ENCODE measurements at places on chromosomes 16 and 17.

DNA sequence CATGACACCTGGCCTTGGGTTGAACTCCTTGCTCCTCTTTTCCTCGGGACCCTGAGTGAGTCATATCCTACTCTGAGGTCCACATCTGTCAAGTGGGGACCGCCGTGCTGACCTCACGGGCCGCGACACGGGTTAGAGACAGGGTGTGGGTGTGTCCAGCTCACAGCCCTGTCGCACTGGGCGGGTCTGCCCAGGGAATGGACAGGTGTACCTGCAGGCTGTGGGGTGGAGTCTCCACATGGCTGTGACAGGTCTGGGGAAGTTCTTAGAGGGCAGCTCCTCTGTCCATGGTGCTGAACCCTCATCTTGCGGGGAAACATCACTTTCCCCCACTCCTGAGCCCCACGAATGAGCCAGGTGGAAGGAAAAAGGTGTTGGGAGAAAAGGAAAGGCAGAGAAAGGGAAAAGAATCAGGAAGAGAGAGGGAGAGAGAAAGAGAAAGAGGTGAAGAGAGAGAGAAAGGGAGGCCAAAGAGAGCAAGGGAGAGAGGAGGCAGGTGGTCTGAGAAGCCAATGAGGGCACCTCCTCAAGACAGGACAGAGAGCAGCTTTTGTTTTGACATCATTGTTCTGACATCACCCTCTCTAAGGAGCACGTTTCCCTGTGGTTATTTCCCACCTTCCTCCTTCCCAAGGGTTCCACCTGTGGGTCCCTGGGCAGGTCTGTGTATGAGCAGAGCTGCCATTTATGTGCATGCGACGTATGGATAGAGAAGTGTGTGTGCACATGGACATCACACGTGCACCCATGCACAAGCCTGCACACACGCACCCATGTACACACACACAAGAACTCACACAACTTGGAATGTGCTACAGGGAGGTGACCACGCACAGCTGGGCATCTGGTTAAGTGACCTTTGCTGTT is 32.6 kb upstream of the CBFA2T3 start:
- no peak for DNase-seq

DNA sequence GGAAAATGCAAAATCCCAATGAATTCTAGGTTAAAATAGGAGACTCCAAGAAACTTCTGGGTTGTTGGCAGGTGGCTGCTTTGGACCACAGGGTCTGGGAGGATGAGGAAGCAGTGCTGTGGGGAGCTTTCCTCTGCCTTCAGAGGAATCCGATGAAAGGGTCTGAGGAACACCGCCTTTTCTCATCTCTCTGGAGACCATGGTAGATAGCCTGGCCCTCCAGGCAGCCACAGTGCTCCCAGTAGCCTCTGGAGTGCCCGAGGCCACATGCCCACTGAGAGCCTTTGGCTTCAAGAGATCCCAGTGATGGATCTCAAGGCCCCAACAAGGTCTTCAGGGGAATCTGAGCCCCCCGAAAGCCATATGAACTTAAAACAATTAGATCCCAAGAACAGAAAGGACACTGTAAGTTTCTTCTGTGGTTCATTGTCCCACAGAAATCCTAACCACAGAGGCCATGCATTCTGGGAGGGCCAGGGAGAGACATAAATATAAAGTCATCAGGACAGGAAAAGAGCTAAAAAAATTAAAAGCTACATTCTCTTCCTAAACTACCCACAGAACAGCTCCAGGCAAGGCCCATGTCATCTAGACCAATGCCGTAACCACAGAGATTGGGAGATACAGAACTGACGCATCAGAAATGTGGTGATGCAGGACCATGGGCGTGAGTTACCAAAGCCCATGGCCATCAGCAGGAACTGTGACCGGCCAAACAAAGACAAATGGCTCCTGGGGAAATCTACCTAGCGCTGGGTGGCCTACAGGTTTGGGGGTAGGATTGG is 24.3 kb downstream of the TK2 start:
- DNase-seq, result no peak

GRCh38 chr16:20598832-20599469 is 22.8 kb upstream of the ACSM2B start:
- no peak for DNase-seq

DNA sequence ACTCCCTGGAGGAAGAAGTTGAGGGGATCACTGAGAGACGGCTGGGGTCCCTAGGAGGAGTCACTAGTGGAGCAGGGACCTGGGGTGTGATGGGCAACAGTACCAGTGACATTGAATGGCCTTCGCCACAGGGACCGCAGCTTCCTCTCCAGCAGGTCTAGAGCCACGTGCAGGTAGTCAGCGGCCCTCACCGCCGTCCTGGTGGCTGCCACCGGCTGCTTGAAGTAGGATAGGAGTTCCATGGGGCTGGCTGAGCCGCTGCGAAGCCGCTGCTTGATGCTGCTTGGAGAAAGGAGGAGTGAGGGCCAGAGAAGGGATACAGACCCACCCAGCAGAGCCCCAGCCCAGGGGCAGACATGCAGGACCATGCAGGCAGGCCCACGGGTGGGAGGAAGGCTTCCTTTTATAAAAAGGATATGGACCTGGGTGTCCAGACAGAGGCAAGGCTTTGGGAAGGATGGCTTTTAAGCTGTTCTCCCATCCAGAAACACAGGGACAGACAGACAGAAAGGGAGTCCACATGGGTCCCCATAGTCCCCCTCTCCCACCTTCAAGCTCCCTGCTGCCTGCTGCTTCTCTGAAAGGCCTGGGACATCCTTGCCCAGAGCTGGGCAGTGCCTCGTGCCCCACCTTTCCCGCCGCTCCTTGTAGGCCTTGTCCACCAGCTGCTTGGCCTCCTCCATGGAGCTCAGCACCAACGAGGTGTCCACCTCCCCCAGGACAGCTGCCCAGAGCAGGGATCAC is 827 bp downstream of the MPO start:
- no peak for DNase-seq

DNA sequence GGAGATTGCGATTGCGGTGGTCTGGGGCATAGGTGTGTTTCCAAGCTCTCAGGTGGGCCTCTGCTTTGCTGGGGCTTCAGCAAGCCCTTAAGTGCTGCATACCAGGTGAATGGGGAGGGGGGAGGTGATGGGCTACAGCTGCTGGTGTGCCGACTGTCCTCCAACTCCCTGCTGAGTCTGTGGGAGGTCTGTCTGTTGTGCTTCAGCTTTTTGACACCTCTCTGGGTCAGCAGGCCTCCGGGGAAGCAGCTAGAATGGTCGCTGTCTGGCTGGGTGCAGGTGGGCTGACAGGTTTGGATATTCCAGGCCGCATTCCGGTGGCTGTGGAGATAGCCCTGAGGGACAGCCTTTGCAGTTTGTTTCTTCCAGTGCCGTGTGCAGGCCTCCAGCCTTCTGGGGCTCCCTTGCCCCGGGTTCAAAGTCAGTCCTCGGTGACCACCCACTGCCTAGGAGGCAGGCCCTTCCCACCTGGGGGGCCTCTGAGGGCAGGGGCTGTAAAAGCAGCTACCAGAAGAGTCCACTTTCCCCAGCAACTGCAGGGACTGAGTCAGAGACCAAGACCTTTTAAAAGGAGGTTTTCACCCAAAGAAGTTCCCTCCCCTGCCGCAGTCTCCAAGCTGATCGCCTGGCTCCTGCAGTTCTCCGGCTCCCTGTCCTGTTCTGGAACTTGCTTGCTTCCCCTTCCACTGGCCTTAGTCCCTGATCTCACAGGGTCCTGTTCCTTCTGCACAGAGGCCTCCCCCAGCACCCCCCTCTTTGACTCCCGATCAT is 2.0 kb upstream of the TTYH2 start:
- DNase-seq, result peak; percentile 82

GRCh38 chr16:50502616-50503011 is 45.6 kb upstream of the NKD1 start:
- no peak for DNase-seq

GRCh38 chr17:62119373-62119772 is 54.3 kb upstream of the MED13 start:
- DNase-seq, result no peak

- DNase-seq, result no peak
Measured at GRCh38 chr16:86819533-86819892, 241.2 kb downstream of the FOXL1 start.

DNA sequence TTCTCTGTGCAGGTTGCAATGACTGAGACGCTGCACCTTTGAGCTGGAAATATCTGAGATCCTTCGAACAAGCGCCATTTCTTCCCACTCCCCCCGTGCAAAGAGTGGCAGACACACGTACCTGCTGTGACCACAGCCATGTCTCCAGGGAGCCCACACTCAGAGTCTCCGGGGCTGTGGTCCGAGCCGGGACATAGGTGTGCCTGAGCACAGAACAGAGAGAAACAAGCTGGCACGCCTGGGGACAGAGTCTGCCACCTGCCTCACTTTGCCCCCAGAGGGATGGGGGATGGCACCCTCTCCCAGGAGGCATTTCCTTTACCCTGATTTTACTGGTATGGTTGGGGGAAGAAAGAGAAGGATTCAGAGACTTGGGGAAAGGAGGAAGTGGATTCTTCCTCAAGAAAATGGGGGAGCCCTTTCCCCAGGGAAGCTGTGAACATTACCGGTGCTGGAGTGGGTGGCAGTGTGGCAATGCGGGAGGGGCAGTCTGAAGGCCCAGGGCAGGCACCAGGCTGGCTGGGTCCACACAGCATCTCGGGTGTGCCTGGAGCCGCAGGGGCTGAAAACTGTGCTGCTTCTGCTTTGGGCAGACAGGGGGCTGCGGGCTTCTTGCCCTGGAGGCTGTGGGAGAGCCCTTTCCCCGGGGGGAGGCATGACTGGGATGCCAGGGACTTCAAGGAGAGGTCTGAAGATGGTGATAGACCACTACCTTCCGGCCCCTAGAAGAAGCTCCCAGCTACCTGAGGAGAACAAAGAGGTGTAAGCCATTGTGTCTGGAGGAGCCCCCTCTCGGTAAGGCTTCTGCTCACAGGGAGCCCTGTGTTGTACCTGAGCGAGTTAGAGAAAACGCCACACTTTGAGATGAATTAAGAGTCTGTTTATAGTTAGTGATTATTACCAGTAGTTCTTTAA is 6.6 kb upstream of the PIK3R6 start:
- no peak for DNase-seq

DNA sequence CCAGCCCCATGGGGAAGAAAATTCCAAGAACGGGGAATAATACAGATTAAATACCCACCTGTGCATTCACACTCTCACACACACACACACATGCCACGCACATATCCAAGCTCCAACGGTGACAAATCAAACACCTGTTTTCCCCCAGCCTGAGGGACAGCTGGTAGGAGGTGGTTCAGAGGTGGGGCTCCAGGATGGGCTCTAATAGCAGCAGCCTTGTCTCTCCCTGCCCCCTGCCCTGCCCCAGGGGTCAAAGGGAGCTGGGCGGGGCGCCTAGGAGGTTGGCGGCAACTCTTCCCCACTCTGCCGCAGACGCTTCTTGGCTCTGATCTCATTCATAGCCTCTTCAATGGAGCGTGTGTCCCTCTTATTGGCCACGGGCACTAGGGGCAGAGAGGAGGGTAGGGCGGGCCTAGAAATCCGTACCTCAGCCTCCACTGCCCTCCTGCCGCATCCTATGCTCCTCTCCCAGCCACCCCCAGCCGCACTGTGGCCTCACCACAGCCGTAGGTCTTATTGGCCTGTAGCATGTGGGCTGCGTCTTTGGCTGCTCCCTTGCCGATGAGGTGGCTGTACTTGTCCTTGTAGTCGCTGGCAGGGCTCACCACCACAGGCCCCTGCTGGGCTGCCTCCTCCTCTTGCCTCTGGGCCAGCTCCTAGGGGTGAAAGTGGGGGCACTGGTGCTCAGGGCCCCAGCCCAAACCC is 8.2 kb downstream of the SPAG7 start:
- no peak for DNase-seq

DNA sequence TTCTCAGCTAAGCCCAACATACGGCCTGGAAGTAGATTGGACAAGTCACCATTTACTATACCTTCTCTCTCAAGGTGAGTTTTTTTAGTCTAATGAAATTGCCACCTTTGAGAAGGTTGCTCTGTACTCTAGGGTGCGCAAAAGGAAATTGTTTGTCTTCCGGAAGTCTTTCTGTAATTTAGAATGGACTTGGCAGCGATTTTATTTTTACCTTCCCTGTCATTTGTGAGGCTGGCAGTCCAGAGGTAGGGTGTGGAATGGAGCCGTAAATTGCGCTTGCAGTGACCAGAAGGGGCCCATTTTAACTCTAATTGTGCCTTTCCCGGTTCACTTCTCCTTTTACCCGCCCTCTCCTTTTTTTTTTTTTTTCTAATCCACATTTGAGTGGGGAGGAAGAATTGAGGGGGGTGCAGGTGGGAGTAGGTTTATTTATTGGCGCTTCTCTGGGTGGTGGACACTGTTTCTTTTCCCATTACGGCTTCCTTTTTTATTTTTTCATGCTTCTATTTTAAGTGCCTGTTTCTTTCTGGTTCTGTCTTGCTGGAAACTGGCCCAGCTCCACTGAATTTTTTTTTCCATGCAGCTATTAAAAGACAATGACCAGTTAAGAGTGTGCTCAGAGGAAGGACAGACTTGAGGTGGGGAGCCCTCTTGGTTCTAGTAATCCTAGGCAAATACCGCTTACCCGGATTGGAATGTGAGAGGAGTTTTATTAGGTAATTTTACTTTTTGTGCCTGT is 89.7 kb upstream of the CLEC18A start:
- DNase-seq, result no peak

- DNase-seq, result no peak
Measured at GRCh38 chr16:79517156-79517555, 83.4 kb downstream of the MAF start.

Measured in ecto neural progenitor cell (in vitro differentiated cells).